ENCODE measurements at places on chromosomes 5 and 9.

GRCh38 chr5:171425596-171426244 lies 6.3 kb downstream of the FGF18 start:
- no peak for ATAC-seq

DNA sequence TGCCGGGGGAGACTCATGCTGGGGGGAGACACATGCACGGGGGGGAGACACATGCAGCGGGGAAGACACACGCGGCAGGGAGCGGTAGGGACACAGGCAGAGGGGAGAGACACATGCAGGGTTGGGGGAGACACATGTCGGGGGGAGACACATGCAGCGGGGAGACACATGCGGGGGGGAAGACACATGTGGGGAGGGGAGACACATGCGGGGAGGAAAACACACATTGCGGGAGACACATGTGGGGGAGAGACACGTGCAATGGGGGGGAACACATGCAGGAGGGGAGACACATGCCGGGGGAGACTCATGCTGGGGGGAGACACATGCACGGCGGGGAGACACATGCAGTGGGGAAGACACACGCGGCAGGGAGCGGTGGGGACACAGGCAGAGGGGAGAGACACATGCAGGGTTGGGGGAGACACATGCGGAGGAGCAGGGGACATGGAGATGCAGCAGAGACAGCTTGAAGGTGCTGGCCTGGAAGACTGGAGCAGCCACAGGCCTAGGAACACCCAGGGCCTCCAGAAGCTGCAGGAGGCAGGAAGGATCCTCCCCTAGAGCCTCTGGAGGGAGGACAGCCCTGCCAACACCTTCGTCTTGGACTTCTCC lies 20.3 kb upstream of the OLFM1 start:
- ATAC-seq = no peak

- no peak for ATAC-seq
Measured at GRCh38 chr9:81685763-81686613, 3.4 kb downstream of the TLE1 start.

- ATAC-seq = no peak
Measured at GRCh38 chr9:113057193-113057592, 669 bp upstream of the ZFP37 start.

DNA sequence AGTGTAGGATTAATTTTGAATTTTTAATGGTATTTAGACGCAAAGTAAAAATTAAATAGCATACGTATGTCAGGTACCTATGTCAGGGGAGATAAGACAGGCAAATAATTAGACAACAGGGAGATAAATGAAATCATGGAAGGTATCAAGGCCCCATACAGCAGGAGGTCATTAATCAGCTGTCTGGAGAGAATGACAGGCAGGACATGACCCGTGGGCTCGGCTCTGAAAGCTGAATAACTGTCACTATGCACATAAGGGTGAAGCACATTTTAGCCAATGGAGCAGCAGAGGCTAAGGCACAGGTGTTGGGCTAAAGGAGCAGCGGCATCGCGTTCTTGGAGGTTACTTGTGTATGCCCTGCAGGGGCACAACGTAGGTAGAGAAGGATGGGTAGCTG lies 11.9 kb downstream of the SLC25A51 start:
- no peak for ATAC-seq

DNA sequence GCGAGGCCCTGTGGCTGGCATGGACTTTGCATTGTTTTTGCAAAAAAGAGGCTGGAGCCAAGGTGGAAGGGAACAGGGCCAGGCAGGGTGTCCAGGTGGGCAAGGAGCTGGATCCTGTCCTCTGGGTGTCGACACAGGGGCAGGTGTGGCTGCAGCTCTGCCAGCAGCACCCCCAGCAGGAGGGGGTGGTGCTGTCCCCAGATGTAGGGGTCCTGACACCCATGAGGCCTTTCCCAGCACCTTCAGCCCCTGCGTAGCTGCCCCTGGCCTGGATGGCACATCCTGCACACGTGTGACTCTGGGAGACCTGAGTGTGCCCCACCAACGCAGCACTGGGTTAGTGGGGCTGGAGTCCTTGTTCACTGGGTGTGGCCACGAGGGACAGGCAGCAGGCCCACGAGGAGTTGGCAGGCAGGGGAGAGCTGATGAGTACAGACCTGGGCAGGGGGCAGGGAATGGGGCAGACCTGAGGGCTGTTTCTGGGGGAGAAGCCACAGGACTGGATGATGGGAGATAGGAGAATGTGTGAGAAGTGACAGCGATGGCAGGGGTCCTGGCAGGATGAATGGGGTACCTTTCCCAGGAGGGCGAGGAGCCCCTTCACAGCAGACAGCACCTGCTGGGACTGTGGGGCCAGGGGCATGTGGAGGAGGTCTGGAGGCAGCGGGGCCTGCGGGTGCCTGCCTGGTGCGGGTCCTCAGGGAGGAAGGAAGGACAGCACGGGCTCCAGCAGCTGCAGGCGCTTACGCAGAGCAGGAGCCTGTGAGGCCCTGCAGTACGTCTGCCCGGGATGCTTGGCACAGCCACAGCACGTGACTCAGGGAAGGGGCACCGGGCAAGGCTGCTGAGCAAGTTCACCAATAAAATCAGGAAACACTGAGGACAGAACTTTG lies 3.6 kb upstream of the RASGEF1C start:
- ATAC-seq = no peak

DNA sequence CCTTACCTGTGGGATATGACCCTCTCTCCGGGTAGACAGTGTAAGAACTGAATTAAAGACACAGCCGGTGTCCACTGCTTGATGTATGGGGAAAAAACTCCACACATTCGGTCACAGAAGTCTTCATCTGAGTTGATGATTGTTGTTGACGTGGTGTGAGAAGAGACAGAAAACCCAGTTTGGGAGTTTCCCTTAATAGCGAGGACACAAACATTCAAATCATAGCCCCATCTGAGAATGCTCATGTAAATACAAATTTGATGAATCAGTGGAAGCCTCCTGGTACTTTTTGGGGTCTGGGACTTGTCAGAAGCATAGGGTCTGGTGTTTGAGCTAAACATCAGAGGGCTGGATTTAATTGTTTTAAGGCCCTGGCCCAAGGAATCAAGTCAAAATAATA lies 11.0 kb downstream of the HAVCR1 start:
- no peak for ATAC-seq

DNA sequence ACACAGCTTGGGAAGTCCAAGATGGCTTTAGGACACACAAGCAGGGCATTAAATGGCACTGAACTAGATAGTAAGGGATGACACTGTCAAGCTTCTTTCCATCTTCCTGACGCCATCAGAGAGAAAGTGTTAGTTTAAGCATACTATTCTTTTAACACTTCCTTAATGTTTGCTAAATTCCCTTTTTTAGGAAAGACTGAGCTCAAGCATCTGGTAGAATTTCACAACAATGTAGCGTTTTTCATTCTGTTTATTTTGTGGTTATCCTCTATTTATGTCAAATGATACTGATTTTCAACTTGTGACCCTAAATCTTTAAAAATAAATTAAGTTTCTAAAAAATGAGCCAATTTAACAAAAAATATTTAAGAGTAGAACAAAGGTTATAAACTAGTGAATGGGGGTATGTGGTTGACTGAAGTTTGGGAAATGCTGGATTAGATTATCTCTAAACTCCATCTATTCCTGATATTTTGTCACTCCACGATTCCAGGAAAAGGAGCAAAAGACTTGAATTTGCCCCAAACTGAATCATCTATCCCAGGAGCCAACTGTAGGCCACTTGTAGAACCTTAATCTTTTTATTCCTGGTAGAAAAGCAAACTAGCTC lies 147.4 kb upstream of the KLF9 start:
- ATAC-seq = no peak

DNA sequence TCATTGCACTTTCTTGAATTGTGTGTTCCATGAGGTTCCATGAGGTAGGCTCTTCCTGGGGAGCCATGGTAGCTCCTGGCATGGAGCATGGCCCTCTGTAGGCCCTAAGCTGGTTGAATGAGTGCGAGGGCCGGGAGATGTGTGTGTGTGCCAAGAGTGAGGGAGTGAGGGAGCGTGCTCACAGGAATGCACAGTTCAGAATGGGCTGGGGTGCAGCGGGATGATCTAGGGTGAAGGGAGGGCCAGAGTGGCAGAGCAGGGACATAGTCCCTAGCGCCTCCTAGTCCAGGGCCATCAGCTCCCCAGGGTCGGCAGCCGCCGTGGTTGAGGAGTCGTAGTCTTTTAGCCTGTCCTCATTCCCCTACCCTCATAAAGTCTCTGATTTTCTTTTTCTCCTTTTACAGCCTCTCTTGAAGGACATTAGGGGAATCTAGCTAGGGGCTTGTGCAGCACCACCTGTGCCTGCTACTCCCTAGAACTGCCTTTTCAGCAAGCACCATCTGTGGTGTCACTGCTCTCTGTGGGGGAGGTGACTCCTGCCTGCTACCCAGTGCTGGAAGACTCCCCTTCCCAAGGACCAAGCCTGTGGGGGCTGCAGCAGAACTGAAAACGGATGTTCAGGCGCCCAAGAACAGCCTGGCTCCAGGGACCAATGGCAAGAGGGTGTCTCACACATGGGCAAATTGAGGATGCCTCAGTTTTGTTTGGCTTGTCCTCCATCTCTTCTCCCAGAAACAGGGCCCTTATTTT lies 65.3 kb upstream of the PPARGC1B start:
- ATAC-seq = no peak

DNA sequence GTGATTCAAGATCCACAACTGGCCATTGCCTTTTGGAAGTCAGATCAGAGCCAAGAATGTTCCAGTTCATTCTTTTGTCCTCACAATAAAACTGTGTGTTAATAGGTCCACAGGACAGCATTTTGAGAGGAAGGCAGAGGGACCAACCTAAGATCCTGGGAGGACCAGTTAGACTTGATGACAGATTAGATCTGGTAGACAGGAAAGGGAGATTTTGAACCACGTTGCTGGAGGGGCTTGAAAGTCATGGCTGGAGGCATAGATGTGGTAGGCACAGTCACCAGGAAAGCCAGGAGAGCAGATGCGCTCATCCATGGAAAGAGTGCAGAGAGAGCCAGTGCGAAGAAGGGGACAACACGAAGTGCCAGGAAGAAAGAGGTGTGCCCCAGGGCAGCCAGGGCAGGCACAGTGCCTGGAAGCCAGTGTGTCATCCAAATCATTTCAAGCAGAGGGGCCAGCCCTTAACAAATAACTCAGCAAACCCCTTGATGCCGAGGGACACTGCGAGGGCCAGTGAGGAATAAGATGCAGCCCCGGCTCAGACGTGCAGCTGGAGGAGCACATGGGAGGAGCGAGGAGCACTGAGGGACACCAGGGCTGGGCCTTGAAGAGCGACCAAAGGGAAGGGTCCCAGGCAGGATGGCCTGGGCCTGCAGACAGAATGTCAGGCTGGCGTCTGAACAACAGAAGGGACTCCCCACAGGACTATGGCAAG lies 12.8 kb upstream of the SLC2A8 start:
- ATAC-seq = no peak

- no peak for ATAC-seq
Measured at GRCh38 chr5:16642867-16643266, 26.1 kb upstream of the RETREG1 start.

- no peak for ATAC-seq
Measured at GRCh38 chr5:170481849-170482248, 22.0 kb upstream of the KCNIP1 start.

DNA sequence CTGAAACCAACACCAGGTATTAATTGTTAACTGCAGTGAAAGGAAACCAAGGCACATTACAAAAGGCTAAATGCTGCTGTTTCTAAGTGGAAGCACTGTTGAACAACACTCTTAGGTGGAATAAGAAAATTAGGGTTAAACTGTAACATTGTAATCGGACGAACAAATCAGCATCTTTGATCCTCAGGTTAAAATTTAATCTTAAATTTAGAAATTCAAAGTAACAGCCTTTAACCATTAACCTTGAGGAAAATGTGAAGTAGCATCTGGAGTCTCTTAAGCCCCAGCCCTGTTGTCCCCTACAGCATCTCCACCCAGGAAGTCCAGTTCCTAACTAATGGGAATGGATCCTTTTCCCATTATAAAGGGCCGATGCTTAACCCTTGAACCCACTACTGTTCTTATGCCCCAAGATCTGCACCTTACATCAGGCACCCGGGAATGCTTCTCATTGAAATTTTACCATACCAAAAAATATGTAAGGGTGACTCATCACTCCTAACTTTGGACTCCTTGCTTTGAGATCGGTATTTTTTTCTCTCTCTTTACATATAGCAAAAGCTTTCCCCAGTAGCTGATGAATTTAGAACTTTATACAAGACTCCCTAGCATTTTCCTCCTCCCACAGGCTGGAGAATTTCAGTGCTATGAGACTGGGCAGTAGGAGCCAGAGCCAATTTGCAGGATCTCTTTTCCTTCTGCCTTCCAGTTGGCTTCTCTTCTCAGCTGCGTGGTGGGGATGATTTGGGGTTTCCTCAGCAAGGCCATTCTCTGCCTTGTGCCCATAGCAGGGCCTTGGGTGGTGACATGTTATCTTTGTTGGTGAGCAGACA lies 32.0 kb upstream of the ITGA2 start:
- ATAC-seq = no peak

GRCh38 chr5:142866563-142867275 lies 96.5 kb downstream of the ARHGAP26 start:
- ATAC-seq = peak; percentile 73

DNA sequence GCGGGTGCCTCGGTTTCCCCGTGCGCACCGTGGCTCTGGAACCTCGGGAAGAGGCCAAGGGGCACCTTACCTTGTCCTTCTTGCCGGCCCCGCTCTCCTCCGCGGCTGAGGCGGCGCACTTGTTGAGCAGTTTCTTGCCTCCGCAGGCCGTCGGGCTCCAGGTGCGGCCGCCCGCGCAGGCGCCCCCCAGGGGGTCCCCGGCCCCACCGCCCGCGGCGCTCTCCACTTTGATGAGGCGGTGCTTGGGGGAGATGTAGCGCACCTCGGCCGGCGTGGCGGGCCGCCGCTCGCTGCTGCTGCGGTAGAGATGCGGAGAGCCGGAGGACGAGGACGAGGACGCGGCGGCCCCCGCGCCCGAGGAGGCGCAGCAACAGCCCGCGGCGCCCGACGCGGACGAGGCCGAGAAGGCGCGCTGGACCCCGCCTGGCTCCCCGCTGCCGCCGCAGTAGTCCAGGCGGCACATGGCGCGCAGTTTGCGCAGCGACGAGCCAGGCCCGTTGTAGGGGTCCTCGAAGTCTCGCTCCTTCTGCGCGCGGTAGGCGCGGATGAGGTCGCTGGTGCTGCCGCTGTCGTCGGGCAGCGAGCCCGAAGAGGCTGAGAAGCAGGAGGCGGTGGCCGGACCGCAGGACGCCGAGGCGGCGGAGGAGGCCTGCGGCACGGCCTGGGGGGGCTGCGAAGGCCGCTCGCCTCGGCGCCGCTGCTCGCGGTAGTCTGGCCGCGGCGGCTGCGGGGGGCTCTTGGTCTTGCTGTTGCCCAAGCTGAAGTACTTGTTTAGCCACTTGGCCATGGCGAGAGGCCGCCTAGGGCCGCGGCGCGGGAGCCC lies 957 bp downstream of the SHB start:
- ATAC-seq = no peak

DNA sequence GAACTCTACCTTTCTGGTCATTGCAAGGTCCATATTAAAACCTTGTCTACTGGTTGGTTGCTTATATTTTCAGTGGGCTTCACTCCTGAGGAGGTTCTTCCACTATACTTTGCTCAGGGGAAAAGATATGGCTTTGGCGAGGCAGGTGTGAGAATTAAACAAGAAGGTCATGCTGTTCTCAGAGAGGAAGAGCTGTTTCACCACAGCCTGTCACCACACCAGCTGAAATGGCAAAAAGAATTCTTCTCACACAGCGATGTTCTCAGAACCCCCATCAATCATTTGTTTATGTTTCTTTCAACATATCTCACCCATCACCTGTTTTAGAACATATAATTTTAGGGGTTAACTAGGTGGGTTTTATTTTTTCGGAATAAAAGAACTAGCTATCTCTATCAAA lies 38.6 kb downstream of the CAPSL start:
- no peak for ATAC-seq
